ENCODE measurements at places on chromosomes 4 and X. TPM values are rescaled to one million over a fixed set of nuclear protein-coding genes. Genes with fewer than 3 reads are reported as not detected.

The FAT4 gene
- total RNA-seq: not detected

The SLC4A4 gene
- 2.7 TPM for total RNA-seq

The ZNF185 gene
- total RNA-seq: 16.0 TPM

The LYAR gene
- total RNA-seq: 29.3 TPM

The AGTR2 gene
- total RNA-seq: not detected

The CORIN gene
- not detected for total RNA-seq

The MAGEA10 gene
- total RNA-seq: not detected

The ART3 gene
- not detected for total RNA-seq

The TACC3 gene
- 165 TPM for total RNA-seq

DNA sequence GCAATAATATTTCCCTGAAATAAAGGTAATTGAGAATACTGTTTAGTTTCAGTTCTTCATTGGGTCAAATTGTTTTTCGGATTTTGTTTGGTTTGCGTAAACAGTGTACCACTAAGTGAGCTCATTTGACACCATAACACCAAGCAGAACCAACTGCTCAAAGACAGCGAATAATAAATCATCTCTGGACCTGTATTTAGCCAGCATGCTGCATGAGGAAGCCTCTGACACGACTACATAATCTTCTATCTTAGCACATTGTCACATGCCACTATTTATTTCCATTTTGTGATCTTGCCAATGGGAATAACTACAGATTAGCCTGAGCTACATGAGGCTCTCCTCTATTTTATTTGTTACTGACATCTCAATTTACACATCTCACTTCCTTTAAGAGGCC is 12.1 kb upstream of the PRKG2 start:
- DNase-seq: no peak

DNA sequence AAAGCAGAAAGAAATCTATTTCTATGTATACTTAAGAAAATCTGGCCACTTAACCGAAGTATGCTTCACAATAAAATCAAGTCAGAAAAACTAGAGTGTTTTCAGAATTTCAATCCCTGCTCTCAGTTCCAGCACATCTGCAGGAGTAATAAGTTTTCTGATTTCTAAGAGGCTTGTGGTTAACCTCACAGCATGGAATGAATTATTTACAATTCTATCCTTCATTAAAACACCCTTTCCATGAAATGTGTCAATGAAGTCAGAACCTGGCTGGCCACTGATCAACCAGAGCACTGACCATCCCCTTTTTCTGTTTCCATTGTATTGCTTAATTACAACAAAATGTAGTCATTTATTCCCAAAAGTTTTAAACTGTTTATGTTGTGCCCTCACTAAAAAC is 781.4 kb upstream of the INTU start:
- DNase-seq: no peak

DNA sequence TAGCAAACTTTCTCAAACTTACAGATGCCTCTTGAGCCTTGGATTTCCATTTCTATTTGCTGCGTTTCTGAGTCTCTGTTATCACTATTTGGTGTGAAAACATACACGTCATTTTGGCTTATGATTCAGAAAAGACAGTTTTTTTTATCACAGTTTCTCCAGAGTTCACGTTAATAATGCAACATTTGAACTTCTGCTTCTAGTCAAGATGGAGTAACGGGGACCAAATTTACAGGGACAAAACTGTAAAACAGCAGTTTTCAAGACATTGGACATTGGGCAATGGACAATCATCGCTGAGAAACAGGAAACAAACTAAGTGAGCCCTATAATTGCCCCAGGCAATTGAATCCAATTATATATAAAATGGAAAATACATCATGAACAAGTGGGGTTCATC is 36.2 kb upstream of the TASL start:
- DNase-seq: no peak

- DNase-seq: no peak
Measured at GRCh38 chr4:3510481-3510880, 21.7 kb downstream of the LRPAP1 start.

DNA sequence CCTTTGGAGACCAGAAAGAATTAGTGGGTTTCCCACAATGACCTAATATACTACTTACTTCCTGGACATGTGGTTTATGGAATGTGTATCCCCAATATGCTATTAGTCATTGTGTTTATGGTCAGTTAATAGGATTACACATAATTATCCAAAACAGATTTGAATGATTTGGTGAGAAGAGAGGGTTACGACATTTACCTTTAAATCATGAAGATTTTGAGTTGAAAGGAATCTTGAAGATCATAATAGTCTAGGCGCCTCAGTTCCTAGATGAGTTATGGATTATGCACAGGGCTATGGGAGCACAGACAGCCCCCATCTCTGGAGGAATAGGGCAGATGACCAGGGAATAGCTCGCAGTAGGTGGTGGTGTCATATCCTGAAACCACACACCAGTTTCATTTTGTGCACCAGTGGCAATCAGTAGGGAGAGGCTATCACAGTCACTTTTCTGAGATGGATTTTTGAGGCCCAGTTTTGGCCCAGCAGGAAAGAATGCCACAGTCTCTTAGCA is 61.3 kb downstream of the SEPTIN11 start:
- no peak for DNase-seq

GRCh38 chrX:5380426-5380825 is 848.2 kb downstream of the NLGN4X start:
- DNase-seq: no peak

GRCh38 chrX:119482041-119482440 is 13.8 kb downstream of the SLC25A5 start:
- DNase-seq: no peak

- no peak for DNase-seq
Measured at GRCh38 chrX:111114806-111115205, 18.8 kb downstream of the PAK3 start.
